ENCODE measurements at places on chromosomes 13 and 19.

- DNase-seq: no peak
Observed at GRCh38 chr13:27660511-27660910, 38.8 kb downstream of the POLR1D start.

DNA sequence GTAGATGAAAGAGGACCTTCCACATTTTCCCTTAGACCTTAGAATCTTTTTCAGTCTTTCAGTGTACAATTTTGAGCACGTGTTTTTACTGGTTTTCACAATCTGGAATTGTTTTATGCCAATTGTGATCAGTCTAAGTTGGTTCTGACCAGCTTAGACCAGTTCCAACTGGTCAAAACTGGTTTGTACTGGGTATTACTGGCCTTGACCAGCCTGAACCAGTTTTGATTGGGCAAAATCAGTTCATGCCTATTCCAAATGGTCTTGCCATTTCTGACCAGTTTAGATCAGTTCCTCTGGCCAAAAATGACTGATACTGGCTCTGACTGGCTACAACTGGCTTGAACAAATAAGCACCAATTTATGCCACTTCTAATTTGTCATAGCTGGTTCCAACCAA, 36.4 kb downstream of the ZNF585A start:
- no peak for DNase-seq

DNA sequence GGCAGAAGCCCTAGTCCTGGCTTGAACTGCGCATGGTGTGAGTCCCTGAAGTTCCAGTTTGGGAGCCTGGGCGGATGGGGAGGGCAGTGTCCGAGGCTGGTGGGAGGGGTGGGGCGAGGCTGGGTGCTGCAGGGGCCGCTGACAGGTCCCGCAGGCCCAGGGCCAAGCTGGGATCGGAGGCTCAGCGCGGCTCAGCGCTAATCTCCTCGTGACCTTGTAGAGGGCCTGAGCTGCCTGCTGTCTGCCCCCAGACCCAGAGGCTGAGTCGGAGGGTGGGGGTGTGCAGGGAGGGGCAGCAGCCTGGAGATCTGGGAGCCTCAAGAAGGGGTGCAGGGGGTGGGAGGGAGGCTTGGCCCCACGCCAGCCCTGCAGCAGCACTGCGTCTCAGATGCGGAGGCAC, 3.0 kb downstream of the ATP1A3 start:
- no peak for DNase-seq

DNA sequence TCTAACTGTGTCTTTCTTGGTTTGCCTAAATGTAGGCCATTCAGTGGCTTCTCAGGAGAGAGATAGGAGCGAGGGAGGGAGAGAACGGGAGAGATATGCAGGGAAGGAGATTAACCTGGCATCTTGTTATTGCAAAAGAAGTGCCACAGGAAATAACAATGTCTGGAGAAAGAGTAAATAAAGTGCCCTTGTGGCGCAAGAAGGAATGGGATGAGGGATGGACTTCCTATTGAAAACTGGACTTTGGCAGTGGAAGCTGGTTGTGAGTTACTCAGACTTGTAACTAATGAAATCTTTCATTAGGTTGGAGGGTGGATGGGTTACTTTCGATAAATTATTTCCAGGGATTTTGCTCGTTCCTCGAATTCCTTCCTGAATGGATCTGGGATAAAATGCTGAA, 136.1 kb downstream of the LACC1 start:
- no peak for DNase-seq

GRCh38 chr19:13053761-13054625, 48.7 kb downstream of the LYL1 start:
- DNase-seq: no peak

DNA sequence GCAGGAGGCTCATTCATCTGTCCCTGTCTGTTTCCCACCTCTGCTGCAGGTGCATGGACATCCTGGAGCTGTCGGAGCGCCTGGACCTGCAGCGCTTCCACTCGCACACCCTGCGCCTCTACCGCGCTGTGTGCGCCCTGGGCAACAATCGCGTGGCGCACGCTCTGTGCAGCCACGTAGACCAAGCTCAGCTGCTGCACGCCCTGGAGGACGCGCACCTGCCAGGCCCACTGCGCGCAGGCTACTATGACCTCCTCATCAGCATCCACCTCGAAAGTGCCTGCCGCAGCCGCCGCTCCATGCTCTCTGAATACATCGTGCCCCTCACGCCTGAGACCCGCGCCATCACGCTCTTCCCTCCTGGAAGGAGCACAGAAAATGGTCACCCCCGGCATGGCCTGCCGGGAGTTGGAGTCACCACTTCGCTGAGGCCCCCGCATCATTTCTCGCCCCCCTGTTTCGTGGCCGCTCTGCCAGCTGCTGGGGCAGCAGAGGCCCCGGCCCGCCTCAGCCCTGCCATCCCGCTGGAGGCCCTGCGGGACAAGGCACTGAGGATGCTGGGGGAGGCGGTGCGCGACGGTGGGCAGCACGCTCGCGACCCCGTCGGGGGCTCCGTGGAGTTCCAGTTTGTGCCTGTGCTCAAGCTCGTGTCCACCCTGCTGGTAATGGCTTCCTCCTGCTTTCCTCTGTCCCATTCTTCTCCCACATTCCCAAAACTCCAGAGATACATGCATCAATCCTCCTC, 52.2 kb downstream of the RYR1 start:
- no peak for DNase-seq

- DNase-seq: no peak
Observed at GRCh38 chr19:46722421-46723022, 5.6 kb upstream of the PRKD2 start.

DNA sequence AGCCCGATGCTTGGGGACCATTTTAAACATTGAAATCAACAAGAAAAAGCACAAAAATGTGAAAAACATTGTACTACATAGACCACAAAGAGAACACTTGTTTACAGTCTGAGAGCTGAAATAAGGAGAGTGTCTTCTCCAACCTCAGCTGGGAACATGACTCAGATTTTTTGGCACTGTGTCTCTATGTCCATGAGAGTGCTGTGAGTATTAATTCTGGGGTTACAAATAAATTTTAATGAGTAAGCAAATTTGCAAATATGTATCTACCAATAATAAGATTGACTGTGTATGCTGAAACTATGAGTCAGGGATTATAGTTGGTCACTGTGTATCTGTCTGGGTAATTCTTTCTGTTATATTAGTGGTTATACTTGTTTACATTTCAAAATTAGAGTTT, 174.0 kb downstream of the DCT start:
- no peak for DNase-seq

DNA sequence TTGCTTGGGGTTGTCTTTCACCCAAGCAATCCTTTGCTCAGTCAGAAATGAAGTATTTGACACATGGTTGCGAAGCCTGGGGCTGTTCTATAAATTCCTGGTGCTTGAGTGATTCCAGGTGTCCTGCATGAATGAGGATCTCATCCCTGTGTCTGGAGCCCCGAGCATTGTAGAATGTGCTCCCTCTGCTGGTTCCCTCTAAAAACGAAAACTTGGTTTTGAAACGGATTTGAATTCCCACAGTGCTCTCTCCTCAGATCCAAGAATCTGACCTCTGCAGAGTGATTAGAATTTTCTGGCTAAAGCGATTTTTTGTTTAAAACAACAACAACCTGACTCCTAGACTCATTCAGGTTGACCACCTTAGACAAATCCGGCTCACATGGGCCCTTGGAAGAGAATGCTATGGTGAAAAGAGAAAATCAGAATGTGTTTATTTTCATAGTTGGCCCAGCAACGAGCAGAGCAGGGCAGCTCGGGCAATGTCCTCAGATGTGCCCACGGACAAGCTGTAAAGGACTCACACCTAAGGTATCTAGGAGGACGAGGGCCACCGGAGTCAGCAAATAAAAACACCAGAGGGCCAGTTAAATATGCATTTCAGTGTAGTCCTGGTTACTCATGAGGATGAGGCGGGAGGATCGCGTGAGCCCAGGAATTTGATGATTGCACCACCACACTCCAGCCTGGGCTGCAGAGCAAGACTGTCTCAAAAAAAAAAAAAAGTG, 8.7 kb upstream of the ATP12A start:
- DNase-seq: no peak

DNA sequence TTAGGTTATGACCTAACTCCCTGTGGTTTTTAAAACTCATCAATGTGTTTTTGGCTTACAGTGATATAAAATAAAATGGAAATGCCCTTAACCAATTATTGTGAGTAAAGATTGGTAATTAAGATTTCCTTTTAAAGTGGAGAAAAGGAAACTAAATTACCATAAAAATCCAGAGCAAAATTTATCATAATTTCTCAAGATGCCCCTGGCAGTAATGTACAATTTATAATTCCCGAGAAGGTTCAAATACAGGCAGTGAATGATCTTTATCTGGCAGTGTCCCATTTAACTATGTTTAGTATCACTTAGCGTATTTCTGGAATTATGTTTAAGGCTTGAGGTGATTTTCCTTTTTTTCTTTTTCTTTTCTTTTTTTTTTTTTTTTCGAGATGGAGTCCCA, 61.5 kb downstream of the ESD start:
- DNase-seq: no peak

GRCh38 chr13:50627111-50627510, 216.4 kb downstream of the DLEU7 start:
- DNase-seq: no peak

- no peak for DNase-seq
Observed at GRCh38 chr13:106450991-106451390, 84.5 kb downstream of the EFNB2 start.

GRCh38 chr19:51468545-51468920, 9.8 kb upstream of the CEACAM18 start:
- DNase-seq: no peak

DNA sequence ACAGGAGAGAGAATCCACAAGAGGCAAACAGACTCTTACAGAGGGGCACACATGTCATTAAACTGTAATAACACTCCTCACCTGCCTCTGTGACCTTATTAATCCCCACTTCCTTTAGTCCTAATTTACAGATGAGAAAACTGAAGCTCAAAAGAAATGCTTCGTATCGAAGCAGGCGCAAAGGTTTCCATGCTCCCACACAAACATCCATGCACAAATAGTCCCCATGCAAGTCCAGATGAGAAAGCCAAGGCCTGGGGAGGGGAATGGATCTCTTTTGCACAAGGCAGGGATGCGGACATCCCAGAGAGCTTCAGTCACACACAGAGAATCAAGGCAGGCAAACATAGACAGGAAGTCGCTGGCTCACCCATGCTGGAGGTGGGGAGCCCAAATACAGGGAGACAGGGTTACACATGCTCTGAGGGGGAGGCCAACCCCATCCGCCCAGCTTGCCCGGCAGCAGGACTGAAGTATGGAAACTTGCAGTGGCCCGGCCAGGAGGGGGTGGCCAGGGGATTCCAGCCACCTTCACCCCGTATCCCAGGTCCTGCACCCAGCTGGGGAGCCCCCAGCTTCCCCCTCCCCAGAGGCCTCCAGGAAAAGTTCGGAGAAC, 468 bp downstream of the S1PR5 start:
- no peak for DNase-seq

DNA sequence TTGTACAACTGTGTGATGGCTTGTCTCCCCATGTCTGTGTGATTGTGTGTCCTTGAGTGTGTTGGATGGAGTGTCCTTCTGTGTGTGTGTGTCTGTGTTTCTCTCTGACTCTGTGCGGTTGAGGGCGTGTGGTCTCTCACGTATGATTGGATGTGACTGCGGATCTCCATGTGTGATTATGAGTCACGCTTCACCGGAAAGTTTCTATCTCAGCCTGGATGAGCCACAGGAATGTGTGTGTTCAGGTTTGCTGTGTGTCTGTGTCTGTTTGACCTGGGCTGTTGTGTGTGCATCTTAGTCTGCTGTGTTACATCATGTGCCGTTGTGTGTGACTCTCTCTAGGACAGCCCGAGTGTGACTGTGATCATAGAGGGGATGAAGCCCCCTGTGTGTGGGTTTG, 15.5 kb upstream of the ZNF835 start:
- DNase-seq: no peak

DNA sequence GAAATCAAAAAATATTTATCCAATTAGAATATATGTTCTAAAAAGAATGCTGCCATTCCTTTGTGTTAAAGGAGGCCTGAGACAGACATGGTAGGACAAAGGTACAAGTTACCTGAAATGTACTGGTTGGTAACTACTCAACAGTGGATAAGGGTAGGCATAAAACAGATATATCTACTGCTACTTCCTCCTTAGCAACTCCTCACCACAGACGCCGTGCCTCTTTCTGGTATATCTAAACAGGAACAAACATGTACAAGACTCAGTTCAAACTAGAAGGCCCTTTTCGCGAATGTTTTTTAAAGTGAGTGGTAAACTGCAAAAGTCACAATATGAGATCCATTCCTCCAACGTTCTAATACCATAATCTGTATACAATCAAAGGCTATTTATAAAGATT, 86.9 kb downstream of the TBC1D4 start:
- no peak for DNase-seq

GRCh38 chr19:21839976-21840375, 4.0 kb upstream of the ZNF43 start:
- no peak for DNase-seq

DNA sequence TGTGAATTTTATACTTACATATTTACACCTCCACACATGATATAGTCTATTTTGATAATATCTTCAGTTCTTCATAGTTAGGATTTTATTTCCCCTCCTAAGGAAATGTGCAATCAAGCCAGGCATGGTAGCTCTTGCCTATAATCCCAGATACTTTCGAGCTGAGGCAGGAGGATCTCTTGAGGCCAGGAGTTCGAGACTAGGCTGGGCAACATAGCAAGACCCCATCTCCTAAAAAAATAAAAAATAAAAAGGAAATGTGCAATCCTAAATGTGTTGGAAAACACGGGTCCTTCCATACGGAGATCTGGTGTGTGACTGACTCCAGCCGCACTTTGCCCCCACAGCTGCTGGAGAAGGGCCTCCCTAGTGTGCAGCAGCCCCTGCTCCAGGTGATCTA, 71.5 kb downstream of the ZAR1L start:
- DNase-seq: no peak

- DNase-seq: no peak
Observed at GRCh38 chr13:60078226-60078625, 85.5 kb downstream of the DIAPH3 start.

- no peak for DNase-seq
Observed at GRCh38 chr13:93004919-93005318, 221.7 kb upstream of the GPC6 start.

GRCh38 chr19:2952953-2953481, 8.2 kb upstream of the ZNF77 start:
- no peak for DNase-seq

GRCh38 chr13:57996717-57997116, 365.2 kb downstream of the PCDH17 start:
- no peak for DNase-seq

GRCh38 chr19:38557205-38557799, 60.5 kb downstream of the MAP4K1 start:
- no peak for DNase-seq

DNA sequence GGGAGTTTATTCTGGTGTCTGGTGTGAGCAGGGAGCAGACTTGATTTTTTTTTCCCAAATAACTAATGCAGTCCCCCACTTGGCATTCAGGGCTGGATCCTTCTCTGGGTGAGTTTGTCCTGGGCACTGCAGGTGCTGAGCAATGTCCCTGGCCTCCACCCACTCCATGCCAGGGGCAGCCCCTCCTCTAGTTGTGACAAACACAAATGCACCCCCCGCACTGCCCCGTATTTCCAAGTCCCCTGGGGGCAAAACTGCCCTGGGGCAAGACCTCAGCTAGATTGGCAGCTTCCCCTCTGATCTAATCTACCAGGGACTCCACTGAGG, 6.4 kb downstream of the MOB3A start:
- DNase-seq: no peak

All from NCI-H2107 (cell line).